ENCODE measurements at places on chromosomes 4 and X. TPM values are rescaled to one million over a fixed set of nuclear protein-coding genes. Genes with fewer than 3 reads are reported as not detected.

XAGE1A gene
- total RNA-seq = not detected

TMPRSS11B gene
- total RNA-seq = not detected

TIMM17B gene
- 58.9 TPM for total RNA-seq

CITED1 gene
- 0.25 TPM for total RNA-seq

GPM6B gene
- total RNA-seq = not detected

DNA sequence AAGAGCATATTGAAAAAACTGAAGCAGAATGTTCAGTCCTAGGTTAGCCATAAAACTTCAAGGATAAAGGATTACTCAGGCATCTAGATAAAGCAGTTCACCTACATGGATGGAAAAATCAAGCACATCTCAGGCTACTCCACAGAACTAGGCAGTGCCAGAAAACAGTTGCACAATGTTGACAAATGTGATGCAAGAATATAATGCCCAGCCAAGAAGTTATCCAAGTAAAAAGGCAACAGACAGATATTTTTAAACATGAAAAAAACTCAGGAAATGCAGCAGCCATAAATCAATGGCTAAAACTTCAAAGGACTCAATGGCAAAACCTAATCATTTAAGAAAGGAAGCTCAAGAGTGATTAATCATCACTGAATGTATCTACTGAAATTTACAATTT, 456.0 kb upstream of the FAM241A start:
- no peak for DNase-seq
- H3K4me3 ChIP-seq = no peak overlapping the region
- H3K27ac ChIP-seq = no peak overlapping the region
- H3K27me3 ChIP-seq = peaks cover 2% of the 10 kb centered on the region

DNA sequence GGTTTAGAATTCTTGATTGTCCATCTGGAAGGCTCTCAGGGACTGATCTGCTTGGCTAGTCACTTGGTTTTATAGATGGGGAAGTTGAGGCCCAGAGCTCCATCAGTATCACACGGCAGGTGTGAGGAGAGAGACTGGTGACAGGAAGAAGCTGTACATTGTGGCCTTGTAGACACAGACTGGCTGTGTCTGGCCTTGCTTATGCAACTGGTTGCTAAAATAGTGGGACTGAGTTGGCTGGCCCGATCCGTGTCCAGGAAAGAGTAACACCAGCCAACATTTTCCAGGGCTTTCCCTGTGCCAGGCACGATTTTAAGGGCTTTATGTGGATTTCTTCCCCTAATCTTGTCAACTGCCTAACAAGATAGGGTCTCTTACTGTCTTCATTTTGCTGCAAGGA, 2.8 kb downstream of the TBC1D14 start:
- no peak overlapping the region for H3K4me3 ChIP-seq
- H3K36me3 ChIP-seq = peaks cover 8% of the 10 kb centered on the region
- no peak overlapping the region for H3K27ac ChIP-seq
- peaks cover 3% of the 10 kb centered on the region for H3K27me3 ChIP-seq
- peaks cover 65% of the 10 kb centered on the region for H3K4me1 ChIP-seq

CXCL1 gene
- total RNA-seq = not detected

DNA sequence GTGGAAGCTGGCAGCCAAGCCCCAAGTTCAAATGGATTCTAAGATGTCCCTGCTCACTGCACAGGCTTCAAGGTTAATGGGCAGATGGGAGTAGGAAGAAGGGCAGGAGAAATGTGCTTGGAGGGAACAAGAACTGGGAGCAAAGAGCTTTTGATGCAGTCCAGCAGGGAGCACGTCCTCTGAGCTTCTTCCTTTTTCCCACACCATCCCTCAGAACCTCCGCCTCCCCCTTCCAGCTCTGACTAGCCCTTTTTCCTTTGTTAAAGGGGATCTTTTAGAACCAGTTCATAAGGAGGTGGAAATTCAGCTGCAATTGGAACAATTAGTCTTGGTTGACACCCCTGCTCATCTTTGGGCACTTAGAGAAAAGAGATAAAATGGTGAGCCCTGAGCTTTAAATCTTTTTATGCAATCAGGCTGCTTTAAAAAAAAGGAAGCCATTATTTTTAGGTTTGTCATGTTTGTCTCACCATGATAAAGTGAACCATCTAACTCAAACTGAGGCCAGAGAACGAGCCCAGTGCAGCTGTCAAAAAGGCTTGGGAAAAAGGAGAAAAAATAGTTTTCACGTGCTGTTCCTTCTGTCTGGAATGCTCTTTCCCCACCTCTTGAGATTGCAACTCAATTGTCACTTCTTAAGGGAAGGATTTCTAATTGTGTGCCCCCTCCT, 135.8 kb upstream of the IL1RAPL2 start:
- H3K4me3 ChIP-seq = no peak overlapping the region
- no peak for DNase-seq
- no peaks in the 10 kb centered on the region for H3K4me1 ChIP-seq
- no peaks in the 10 kb centered on the region for H3K27me3 ChIP-seq
- no peaks in the 10 kb centered on the region for H3K36me3 ChIP-seq

GRCh38 chr4:72489267-72489666, 79.8 kb downstream of the ADAMTS3 start:
- H3K27ac ChIP-seq = no peak overlapping the region
- no peaks in the 10 kb centered on the region for H3K36me3 ChIP-seq
- DNase-seq = no peak
- no peak overlapping the region for H3K4me3 ChIP-seq

SORCS2 gene
- total RNA-seq = not detected

GRCh38 chr4:41043465-41043864, 170.9 kb downstream of the APBB2 start:
- H3K27me3 ChIP-seq = peaks cover 4% of the 10 kb centered on the region
- no peaks in the 10 kb centered on the region for H3K36me3 ChIP-seq
- no peak overlapping the region for H3K27ac ChIP-seq
- no peak overlapping the region for H3K4me3 ChIP-seq
- no peaks in the 10 kb centered on the region for H3K4me1 ChIP-seq

PFKFB1 gene
- 0.55 TPM for total RNA-seq

DNA sequence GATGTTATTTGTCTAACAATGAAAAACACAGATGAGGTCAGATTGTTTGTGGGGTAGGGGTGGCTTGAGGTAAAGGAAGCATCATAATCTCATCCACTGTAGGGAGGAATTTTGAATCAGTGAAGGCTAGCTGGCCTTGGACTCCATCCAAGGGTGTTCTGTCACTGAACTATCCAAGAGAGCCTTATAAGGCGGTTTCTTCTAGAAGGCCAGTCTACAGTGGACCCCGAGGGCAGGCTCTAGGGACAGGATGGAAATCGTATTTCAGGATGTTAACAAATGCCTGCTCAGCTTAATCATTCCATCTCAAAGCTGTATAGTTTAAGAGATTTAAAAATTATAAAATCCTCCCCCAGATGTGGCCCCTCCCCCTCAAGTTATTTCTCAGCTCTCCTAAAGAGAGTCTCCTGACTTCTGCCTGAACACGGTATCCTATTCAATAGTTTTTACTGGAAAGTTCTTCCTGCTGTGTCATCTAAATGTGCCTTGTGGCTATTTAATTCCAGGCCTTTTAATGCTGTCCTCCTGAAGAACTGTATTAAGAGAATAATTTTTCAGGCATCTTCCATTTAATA, 8.0 kb downstream of the IGFBP7 start:
- DNase-seq = no peak
- peaks cover 12% of the 10 kb centered on the region for H3K27me3 ChIP-seq
- H3K36me3 ChIP-seq = no peaks in the 10 kb centered on the region
- no peak overlapping the region for H3K27ac ChIP-seq

GRCh38 chr4:98341309-98341708, 80.1 kb downstream of the RAP1GDS1 start:
- H3K27me3 ChIP-seq = no peaks in the 10 kb centered on the region
- no peak overlapping the region for H3K4me3 ChIP-seq
- H3K27ac ChIP-seq = no peak overlapping the region
- peaks cover 29% of the 10 kb centered on the region for H3K36me3 ChIP-seq

TMEM33 gene
- total RNA-seq = 57.2 TPM

GRCh38 chr4:125388613-125389012, 73.9 kb downstream of the FAT4 start:
- no peak overlapping the region for H3K27ac ChIP-seq
- H3K4me3 ChIP-seq = no peak overlapping the region
- no peaks in the 10 kb centered on the region for H3K27me3 ChIP-seq
- no peak for DNase-seq
- no peaks in the 10 kb centered on the region for H3K4me1 ChIP-seq

- no peaks in the 10 kb centered on the region for H3K4me1 ChIP-seq
- DNase-seq = no peak
- no peaks in the 10 kb centered on the region for H3K27me3 ChIP-seq
- no peak overlapping the region for H3K27ac ChIP-seq
- H3K4me3 ChIP-seq = no peak overlapping the region
Observed at GRCh38 chr4:180423712-180424057, 1819.5 kb upstream of the TENM3 start.

DNA sequence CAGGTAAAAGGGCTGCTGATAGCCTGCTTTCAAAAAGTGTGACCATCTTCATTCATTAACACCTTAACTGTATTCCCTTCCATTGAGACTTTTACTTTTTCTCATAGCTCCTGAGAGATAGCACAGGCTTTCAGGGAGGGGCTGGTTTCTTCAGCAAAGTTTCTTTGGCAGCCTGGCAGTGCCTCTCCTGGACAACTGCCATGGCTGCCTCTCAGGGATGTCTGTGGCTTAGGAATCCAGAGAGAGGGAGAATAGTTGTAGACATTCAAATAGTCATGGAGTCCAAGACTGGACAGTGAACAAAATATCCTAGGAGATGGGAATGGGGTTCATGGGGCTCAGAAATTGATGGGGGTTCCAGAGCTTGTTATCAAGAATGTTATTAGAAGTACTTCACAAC, 81.1 kb downstream of the FAM47B start:
- no peak for DNase-seq
- no peaks in the 10 kb centered on the region for H3K27me3 ChIP-seq
- H3K4me1 ChIP-seq = no peaks in the 10 kb centered on the region
- no peaks in the 10 kb centered on the region for H3K36me3 ChIP-seq
- no peak overlapping the region for H3K27ac ChIP-seq

- H3K36me3 ChIP-seq = peaks cover 31% of the 10 kb centered on the region
- H3K27me3 ChIP-seq = no peaks in the 10 kb centered on the region
- no peak overlapping the region for H3K27ac ChIP-seq
- DNase-seq = no peak
- no peak overlapping the region for H3K4me3 ChIP-seq
Observed at GRCh38 chr4:185341377-185341776, 54.3 kb downstream of the LRP2BP start.

HSFX1 gene
- 0.25 TPM for total RNA-seq

GRCh38 chr4:16006771-16007446, 43.9 kb upstream of the FGFBP2 start:
- no peak overlapping the region for H3K27ac ChIP-seq
- no peaks in the 10 kb centered on the region for H3K4me1 ChIP-seq
- DNase-seq = no peak
- no peaks in the 10 kb centered on the region for H3K36me3 ChIP-seq
- peaks cover 3% of the 10 kb centered on the region for H3K27me3 ChIP-seq
- H3K4me3 ChIP-seq = no peak overlapping the region

TMEM47 gene
- total RNA-seq = not detected

PDGFRA gene
- total RNA-seq = not detected

DNA sequence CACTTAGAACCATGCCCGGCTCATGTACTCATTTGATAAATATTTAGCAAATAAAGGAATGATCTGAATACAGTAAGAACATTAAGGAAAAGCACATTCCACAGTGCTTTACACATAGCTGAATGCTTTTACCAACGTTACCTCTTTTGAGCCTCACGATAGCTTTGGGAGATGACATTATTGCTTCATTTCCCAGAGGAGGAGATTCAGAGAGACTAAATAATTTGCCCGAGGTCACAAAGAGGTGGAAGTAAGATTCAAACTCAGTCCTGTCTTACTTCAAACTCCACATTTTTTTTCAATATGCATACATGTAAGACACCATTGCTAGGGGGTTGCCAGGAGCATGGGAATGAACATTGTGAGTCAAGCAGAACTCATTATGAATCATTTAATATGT, 538.5 kb downstream of the BCOR start:
- H3K27ac ChIP-seq = no peak overlapping the region
- H3K4me3 ChIP-seq = no peak overlapping the region
- no peaks in the 10 kb centered on the region for H3K4me1 ChIP-seq
- no peaks in the 10 kb centered on the region for H3K36me3 ChIP-seq
- DNase-seq = no peak

- H3K4me1 ChIP-seq = no peaks in the 10 kb centered on the region
- H3K27ac ChIP-seq = no peak overlapping the region
- no peaks in the 10 kb centered on the region for H3K36me3 ChIP-seq
- no peak overlapping the region for H3K4me3 ChIP-seq
- DNase-seq = no peak
Observed at GRCh38 chr4:14155803-14156202, 528.3 kb upstream of the BOD1L1 start.

GRCh38 chr4:89109841-89110540, 1.3 kb upstream of the TIGD2 start:
- peak overlapping the region; percentile 17 for H3K27ac ChIP-seq
- H3K36me3 ChIP-seq = peaks cover 18% of the 10 kb centered on the region
- H3K4me1 ChIP-seq = peaks cover 18% of the 10 kb centered on the region

- H3K27me3 ChIP-seq = no peaks in the 10 kb centered on the region
- H3K36me3 ChIP-seq = peaks cover 2% of the 10 kb centered on the region
- peak overlapping the region; percentile 84 for H3K27ac ChIP-seq
- peaks cover 48% of the 10 kb centered on the region for H3K4me1 ChIP-seq
- DNase-seq = peak; percentile 70
Observed at GRCh38 chrX:78517124-78517523, 142.0 kb downstream of the RTL3 start.

- H3K4me3 ChIP-seq = no peak overlapping the region
- H3K27ac ChIP-seq = no peak overlapping the region
- H3K36me3 ChIP-seq = no peaks in the 10 kb centered on the region
- H3K4me1 ChIP-seq = no peaks in the 10 kb centered on the region
- peaks cover 4% of the 10 kb centered on the region for H3K27me3 ChIP-seq
Observed at GRCh38 chr4:144905286-144905685, 192.7 kb downstream of the ANAPC10 start.

PJA1 gene
- total RNA-seq = 18.9 TPM

DNA sequence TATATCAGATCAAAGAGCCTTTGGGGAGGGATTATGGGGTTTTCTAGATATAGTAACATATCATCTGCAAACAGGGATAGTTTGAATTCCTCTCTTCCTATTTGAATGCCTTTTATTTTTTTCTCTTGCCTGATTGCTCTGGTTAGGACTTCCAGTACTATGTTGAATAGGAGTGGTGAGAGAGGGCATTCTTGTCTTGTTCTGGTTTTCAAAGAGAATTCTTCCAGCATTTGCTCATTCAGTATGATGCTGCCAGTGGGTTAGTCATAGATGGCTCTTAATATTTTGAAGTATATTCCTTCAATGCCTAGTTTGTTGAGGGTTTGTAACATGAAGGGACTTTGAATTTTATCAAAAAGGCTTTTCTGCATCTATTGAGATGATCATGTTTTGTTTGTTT, 25.6 kb upstream of the ABCB7 start:
- H3K27me3 ChIP-seq = no peaks in the 10 kb centered on the region
- no peak overlapping the region for H3K4me3 ChIP-seq
- no peaks in the 10 kb centered on the region for H3K4me1 ChIP-seq
- no peak overlapping the region for H3K27ac ChIP-seq
- no peaks in the 10 kb centered on the region for H3K36me3 ChIP-seq

GRCh38 chr4:139530833-139531427, 25.1 kb downstream of the SETD7 start:
- H3K27ac ChIP-seq = no peak overlapping the region
- H3K27me3 ChIP-seq = no peaks in the 10 kb centered on the region
- peaks cover 20% of the 10 kb centered on the region for H3K36me3 ChIP-seq
- no peak overlapping the region for H3K4me3 ChIP-seq

FHIP1A gene
- total RNA-seq = 0.39 TPM

VCX3A gene
- not detected for total RNA-seq

- no peaks in the 10 kb centered on the region for H3K4me1 ChIP-seq
- no peak overlapping the region for H3K4me3 ChIP-seq
- no peak overlapping the region for H3K27ac ChIP-seq
- H3K27me3 ChIP-seq = peaks cover 2% of the 10 kb centered on the region
- DNase-seq = no peak
Observed at GRCh38 chr4:159515314-159516025, 412.6 kb downstream of the RAPGEF2 start.

Data from activated CD4-positive, alpha-beta T cell treated with anti-CD3 and anti-CD28 coated beads for 36 hours (primary cell).